ENCODE measurements at places on chromosomes 12 and 14.

DNA sequence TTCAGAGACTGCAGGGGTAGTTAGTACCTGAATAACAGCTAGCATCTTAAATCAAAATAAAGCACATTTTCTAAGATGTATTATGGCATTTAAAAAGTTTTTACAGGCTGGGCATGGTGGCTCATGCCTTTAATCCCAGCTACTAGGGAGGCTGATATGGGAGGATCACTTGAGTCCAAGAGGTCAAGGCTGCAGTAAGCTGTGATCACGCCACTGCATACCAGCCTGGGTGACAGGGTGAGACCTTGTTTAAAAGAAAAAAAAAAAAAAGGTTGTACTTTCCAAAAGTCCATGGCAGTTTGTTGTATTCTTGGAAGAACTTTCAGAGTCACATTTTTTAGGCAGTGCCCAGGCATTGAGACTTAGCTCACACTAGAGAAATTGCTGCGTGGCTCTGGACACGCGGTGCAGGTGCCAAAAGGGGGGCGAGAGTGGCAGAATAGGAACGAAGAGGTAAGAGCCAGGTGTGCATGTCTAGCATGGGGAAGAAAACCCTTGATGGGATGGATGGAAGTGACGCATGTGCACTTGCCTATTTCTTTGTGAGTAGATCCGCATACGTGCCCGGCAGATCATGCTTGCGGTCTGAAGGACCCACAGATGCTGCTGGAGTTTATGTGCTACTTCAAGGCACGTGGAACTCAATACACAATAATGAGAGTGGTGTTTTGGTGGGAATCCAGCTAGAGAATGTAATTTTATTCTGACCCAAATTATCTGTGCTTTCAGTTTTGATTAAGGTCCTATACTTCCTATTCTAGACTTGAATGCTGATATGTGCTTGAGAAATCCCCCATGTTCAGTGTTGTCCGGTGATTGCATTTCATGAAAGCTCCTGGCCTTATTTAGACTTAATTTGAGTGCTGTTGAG is 11.9 kb downstream of the ANKRD13A start:
- no peak for DNase-seq

- no peak for DNase-seq
These were observed 110.3 kb downstream of the DICER1 start for GRCh38 chr14:95046711-95047681.

DNA sequence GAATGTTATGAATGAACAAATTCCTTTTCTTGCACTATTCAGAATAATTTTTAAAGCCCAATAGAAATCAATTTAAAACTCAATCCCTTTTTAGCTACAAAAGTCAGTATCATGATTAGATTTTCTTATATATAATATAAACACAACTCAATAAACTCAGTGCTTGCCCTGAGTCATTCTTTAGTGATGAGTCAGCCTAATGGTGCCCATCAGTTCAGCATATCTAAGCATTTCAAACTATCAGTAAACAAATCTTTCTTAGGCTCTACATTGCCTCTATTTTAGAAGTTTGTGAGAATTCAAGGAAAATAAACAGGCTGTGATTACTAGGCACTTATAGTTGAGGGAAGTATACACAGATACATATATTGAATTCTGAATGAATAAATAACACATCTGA is 179.6 kb downstream of the NELL2 start:
- DNase-seq = no peak

DNA sequence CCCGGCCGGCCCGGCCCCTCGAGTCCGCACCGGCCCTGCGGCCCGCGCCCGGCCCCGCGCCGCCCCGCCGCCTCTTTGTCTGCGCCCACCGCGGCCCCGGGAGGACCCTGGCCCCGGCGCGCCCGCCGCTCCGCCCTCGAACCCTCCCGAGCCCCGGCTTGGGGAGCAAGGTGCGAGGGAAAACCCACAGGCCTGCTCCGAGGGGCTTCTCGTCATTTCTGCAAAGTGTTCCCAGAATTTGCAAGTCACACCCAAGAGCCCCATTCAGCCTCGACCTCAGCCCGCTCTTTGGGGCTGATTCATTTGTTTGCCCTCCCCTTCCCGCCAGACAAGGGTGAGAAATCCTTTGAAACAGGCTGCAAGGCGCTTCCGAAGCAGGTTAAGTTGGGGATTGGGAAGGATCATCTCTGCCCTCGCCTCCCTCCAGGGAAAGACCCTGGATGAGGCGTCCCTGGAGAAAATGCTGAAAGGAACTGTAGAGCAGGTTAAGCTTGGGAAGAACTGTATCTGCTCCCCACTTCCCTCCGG is 325 bp upstream of the CLIP1 start:
- DNase-seq = no peak

DNA sequence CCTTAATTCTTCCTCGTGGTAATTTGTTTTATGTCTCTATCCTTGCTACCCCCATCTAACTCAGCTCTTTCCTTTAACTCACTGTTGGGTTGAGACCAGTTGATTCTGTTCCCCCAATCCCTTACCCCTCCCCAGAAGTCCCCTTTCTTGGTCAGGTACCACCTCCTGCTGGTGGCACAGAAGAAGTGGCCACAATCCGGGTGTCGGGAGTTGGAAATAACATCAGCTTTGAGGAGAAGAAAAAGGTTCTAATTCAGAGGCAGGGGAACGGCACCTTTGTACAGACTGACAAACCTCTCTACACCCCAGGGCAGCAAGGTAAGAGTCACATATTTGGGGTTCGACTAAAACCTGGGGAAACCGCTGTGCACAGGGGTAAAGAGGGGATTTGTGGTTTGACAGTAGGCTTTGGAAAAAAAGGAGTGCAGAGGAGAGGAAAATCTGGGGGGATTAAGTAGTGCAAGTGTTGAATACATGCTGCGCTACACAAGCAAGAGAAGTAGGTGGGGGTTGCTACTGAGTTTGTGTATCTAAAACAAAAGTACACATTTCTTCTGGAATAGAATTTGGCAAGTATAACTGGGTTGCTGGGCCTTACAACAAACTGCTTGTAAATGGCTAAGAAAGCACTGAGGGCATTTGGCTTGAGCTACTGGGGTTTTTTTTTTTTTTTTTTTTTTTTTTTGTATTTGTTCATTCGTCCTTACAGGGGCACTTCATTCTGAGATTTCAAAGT is 1.3 kb downstream of the A2ML1 start:
- DNase-seq = no peak

Measured in activated CD8-positive, alpha-beta memory T cell treated with anti-CD3 and anti-CD28 coated beads for 1 hour (primary cell).